ENCODE measurements at places on chromosomes 12 and 14.
A peak's percentile ranks its signal among the peaks of the same experiment; 100 is the strongest.

DNA sequence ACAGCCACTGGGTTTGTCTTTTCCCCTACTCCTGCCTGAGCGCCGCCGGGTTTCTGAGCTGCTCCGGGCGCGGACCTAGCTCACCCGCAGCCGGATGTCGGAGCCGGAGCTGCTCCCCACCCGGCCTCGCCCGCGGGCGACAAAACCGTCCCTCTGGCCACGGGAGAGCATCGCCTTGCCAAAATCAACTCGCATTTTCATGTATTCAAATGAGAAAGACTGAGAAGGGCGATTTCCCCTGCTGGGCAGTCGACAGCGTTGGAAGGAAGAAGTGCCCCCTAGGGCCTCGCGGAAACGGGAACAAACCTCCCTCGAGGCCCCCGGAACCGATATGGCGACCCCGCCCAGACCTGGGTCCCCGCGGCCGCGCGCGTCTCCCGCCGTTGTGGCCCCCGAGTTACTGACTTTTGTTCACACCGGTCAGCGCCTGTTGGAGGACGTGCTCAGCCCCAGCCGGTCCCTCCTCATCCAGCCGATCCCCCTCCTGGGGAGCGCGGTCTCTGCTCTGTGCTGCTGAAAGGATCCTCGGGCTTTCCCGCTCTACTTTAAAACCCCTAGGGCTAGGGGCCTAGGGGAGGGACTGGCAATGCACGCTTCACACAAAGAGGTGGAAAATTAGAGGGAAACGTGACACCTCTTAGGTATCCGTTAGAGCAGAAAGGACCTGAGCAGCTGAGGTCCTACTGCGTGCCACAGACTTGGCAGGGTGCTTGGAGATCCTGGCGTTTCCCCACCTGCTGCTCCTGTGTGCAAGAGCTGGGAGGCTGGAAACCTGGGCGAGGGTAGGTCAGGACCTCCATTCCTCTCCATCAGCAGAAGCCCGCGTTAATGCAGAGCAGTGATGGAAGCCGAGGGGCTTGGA lies 4.3 kb downstream of the TTC6 start:
- no peak for DNase-seq

- DNase-seq = no peak
Observed at GRCh38 chr12:93536766-93537488, 35.5 kb upstream of the SOCS2 start.

DNA sequence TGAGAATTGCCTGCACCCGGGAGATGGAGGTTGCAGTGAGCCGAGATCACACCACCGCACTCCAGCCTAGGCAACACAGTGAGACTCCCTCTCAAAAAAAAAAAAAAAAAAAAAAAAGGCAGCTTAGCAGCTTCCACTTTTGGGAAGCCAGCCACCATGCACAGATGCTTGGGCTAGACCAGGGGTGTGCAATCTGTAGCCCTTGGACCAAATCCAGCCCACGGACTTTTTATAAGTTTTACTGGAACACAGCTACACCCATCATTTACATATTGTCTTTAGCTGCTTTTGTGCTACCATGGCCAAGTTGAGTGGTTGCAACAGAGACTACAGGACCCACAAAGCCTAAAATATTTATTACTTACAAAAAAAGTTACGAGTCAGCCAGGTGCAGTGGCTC lies 6.7 kb downstream of the CIT start:
- no peak for DNase-seq

GRCh38 chr14:39203659-39204606 lies 28.9 kb downstream of the PNN start:
- DNase-seq = no peak

DNA sequence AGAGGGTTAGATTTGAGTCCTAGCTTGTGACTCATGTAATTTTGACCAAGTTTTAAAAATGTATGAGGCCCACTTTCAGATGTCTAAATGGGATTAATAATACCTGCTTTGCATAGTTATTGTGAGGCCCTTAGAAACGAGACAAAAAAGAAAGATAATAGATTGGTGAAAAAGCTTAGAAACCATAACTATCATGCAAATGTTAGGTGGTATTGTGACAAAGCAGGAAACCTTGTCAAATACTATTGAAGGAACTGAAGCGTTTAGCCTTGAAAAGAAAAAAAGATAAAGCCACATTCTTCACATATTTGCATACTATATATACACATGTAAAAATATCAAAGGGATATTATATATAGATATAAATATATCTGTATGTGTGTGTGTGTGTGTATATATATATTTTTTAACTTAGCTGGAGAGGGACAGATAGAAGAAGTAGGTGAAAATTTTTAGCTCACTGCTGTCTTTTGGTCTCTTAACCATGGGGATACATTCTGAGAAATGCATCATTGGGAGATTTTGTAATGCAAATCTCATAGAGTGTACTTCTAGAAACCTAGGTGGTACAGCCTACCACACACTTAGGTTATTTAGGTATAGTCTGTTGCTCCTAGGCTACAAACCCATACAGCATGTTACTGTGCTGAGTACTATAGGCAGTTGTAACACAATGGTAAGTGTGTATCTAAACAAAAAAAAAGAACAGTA lies 270.3 kb downstream of the CCDC91 start:
- no peak for DNase-seq

DNA sequence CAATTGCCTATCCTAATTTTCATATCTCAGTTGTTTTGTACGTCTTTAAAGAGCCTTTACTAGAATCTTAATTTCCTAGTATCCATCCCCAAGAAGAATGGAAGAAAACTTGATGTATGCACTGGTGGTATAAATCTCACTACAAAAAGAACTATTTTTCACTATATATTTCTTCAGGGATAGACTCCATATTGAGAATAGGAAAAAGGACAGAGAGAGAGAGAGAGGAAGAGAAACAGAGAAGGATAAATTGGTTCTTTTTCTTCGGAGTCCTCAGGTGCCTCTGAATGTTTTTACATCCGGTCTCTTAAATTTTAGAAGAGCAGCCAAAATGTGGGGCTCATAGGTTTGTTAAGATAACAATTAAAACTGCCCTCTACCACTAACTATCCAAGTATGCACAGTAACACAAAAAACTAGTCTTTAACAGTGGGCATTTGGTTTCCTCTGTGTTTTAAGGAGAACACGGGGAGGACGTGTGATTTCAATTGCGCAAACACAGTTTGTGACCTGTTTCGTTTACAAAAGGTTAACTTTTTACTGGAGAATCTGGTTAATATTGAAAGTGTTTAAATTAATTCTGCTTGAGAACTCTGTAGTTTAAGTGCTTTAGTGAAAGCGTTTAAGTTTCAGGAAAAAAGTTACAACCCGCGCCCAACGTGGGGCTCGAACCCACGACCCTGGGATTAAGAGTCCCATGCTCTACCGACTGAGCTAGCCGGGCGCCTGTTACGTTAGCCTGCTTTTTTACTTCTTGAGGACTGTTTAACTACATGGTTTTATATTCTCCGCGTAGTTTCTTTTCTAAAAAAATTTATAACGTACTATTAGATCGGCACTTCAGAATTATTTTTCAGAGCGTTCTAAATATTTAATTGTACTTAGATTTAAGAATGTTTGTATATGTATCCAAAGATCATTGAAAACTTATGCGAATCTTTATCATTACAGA lies 5.1 kb upstream of the PSMA3 start:
- DNase-seq = peak; percentile 44

- DNase-seq = no peak
Observed at GRCh38 chr14:71803539-71804260, 128.5 kb upstream of the RGS6 start.

DNA sequence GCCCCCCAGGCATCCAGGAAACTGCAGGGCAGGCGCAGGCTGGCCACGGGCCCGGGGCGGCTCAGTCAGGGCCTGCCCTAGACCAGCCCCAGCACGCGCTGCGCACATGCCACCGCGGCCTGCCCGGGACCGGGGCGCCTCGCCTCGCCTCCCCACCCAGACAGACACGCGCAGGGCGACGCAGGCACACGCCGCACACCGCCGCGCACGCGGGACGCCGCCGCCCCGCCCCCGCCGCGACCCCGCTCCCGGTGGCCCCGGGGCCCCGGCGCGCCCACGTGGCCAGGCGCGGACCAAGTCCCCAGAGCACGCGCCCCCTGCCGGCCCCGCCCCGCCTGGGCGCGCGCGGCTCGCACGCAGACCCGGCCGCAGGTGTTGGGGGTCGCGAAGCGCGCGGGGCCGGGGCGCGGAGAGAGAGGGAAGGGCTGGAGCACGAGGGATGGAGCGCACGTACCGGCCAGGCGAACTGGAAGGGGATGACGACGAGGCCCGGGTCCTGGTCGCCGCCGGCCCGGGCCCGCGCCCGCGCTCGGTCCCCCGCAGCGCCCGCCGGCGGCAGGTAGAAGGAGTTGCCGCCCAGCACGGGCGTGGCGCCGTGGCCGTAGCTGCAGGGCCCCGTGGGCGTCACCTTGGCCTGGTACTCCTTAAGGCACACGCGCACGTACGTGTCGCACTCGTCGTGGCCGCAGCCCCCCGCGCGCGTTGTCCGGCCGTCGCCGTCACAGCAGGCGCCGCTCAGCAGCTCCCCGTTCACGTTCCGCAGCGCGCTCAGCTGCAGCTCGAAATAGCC lies 1.1 kb downstream of the JAG2 start:
- no peak for DNase-seq

DNA sequence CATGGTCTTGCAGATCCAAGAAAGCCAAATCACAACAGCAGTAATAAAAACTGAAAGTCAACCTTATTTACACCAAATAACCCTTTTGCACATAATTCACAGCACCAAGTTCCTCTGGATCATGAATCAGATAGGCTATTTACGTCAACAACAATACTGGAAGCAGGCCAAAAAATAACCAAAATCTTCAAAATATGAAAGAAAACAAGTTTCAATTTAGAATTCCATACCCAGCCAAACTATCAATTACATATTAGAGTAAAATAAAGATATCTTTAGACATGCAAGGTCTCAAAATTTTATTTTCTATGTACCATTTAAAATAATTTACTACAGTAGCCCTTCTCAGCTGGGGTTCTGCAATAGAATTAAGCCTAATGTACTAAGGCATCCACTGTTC lies 76.7 kb upstream of the BBS10 start:
- no peak for DNase-seq

- DNase-seq = no peak
Observed at GRCh38 chr12:90335566-90335965, 619.4 kb downstream of the CCER1 start.

GRCh38 chr12:132422381-132423043 lies 67.4 kb upstream of the FBRSL1 start:
- DNase-seq = no peak

- no peak for DNase-seq
Observed at GRCh38 chr14:35374263-35374712, 30.3 kb downstream of the NFKBIA start.

- peak; percentile 3 for DNase-seq
Observed at GRCh38 chr12:116525418-116526001, 33.7 kb upstream of the MAP1LC3B2 start.

DNA sequence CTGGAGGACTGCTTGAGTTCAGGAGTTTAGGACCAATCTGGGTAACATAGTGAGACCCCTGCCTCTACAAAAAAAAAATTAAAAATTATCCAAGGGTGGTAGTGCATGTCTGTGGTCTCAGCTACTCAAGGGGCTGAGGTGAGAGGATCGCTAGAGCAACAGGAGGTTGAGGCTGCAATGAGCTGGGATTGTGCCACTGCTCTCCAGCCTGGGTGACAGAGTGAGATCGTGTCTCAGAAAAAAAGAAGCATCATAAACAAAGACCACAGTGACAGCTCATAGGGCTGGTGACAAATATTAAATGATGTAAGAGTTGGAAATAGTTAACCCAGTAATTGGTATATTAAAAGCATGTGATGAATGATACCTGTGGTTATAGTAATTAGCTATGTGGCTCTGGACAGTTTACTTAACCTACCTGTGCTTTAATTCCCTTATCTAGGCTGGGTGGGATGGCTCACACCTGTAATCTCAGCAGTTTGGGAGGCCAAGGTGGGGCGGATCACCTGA lies 68.0 kb downstream of the GSC start:
- DNase-seq = no peak
